ENCODE measurements at places on chromosomes 5 and 9.

DNA sequence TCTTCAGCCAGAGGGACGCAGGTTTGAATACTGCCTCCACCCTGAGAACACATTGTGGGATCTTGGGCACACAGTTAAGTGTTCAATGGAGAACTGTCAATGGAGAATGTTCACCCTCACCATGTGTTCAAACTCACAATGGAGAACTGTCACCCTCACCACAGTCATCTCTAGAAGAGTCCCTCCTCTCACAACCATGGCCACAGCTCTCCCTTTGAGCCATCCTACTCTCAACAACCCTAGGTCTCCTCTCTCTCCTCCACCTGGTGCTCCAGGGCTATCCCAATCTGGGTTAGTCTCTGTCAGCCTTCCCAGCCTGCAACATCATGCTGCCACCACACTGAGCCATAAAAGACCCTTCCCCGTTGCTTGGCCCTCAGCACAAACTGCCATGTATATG lies 36.3 kb upstream of the HAND1 start:
- DNase-seq, result no peak

DNA sequence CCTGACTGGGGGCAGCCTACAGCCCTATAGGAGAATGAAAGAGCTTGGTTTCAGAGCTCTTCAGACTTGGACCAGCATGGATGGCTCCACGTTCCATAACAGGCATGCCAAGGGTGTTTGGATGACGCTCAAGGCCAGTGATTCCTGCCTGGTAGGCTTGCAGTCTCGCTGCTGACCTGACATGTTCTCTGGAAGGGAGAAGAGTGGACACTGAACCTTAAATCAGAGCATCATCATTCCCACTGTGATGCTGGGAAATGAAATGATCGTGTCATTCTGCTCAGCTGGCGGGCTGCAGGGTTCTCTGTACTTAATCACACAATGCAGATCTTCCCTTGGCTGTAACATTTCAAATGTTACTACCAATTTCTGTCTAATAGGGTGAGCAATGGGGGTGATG lies 57.0 kb downstream of the CFAP90 start:
- DNase-seq, result no peak

DNA sequence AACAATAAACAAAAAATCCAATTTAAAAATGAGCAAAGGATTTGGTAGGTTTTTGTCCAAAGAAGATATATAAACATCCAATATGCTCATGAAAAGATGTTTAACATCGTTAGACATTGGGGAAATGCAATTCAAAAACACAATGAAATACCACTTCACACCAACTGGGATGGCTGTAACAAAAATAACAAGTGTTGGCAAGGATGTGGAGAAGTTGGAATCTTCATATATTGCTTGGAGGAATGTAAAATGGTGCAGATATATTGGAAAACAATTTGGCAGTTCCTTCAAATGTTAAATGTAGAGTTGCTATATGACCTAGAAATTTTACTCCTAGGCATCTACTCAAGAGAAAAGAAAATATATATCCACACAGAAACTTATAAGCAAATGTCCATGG lies 224.3 kb downstream of the AUH start:
- no peak for DNase-seq

DNA sequence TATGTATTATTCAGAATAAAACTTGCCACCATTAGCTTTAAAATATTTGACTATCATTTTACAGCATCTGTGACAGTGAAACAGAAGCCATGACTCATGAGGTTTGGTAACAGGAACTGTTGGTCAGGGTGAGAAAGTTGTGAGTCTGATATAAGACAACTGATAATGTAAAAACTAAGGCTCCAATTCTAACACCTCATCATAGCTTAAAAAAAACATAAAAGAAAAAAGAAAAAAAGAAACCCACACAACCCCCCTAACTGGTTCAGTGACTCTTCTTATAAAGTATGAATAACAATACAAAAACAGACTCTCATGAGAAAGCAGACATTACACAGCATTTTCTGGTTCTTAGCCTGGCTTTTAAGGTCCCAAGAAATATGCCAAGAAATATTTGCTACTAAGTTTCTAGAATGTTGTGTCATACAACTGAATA lies 85.8 kb downstream of the MRPS27 start:
- no peak for DNase-seq

- no peak for DNase-seq
These were observed 70.1 kb downstream of the CWC27 start for GRCh38 chr5:64838803-64839202.

GRCh38 chr5:106376522-106376921 lies 1294.2 kb downstream of the EFNA5 start:
- DNase-seq, result no peak

- no peak for DNase-seq
These were observed 339.1 kb upstream of the PRR16 start for GRCh38 chr5:120124961-120125360.

DNA sequence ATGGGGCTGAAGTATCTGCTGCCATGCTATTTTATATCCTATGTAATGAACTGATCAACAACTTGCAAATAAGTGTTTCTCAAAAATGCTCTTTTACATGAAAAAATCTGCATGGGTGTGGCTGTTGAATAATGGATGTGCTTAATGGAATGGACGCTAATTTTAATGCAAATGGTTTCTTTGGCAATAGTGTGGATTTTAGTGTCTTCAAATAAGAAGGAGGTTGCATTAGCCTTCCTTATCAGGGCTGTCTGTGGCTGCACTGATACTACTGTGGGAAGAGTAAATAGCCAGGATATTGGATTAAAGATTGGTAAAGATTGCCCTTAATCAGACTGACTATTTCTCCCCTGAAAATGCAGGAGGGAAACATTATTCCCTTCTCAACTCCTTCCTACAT lies 121.9 kb upstream of the STK32A start:
- no peak for DNase-seq

DNA sequence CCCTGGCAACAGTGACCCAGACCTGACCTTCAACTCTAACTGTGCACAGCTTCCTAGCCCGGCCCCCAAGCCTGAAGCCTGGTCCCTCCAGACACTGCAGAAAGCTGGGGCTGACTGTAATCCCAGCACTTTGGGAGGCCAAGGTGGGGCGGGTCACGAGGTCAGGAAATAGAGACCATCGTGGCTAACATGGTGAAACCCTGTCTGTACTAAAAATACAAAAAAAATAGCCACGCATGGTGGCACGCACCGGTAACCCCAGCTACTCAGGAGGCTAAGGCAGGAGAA lies 35.9 kb downstream of the ADAMTS2 start:
- DNase-seq, result no peak

DNA sequence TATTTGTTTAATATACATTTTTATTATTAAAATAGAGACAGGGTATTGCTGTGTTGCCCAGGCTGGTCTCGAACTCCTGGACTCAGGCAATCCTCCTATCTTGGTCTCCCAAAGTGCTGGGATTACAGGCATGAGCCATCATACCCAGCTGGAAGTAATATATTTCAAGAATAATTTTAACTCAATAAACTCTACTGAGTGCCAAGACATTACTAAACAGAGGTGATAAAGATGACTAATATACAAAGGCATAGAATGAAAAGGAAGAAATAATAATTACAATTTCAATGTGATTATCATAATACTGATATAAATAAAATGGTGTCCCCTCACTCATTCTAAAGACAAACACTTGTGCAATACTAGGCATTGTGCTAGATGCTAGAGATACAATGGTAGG lies 13.9 kb downstream of the GOLPH3 start:
- DNase-seq, result no peak

DNA sequence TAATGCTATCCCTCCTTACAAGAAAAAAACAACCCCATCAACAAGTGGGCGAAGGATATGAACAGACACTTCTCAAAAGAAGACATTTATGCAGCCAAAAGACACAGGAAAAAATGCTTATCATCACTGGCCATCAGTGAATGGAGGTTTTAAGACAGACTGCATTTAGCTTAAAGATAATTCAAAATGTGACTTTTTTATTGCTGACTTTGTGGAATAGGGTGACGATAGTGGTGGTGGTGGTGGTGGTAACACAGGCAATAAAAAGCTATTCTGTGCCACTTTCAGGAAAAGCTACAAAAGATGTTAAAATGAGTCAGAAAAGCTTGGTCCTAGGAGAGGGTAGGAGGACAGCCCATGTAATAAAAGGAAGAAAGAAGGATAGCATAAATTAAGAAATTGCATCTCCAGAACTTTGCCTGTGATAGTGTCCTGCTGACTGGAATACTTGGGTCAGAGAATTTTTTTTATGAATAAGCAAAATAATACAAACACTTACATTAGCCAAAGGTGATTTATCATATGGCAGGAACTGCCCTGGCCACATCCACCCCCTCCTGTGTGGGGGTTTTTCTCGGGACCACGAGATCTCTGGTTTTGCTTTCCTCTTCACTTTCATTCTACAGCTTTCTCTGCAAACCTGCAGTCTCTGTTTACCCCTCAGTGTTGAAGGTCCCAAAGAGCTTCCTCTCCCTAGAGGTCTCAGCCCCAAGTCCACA lies 186.7 kb downstream of the DRD1 start:
- no peak for DNase-seq

DNA sequence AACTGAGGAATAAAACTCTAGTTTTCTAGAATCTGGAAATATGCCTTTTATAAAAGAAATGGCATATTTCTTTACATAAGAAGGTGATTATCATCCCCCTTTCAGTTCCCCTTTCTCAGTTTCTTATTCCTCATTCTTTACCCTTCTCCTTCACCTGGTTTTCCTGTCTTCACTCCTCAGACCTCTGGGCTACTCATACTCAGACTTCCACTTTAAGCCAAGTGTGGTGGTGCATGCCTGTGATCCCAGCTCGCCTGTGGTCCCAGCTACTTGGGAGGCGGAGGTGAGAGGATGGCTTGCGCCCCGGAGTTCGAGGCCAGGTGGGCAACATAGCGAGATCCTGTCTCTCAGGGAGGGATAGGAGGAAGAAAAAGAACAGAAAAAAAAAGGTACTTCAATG lies 57.2 kb downstream of the RANBP6 start:
- no peak for DNase-seq
